ENCODE measurements at places on chromosomes 1 and 21.

DNA sequence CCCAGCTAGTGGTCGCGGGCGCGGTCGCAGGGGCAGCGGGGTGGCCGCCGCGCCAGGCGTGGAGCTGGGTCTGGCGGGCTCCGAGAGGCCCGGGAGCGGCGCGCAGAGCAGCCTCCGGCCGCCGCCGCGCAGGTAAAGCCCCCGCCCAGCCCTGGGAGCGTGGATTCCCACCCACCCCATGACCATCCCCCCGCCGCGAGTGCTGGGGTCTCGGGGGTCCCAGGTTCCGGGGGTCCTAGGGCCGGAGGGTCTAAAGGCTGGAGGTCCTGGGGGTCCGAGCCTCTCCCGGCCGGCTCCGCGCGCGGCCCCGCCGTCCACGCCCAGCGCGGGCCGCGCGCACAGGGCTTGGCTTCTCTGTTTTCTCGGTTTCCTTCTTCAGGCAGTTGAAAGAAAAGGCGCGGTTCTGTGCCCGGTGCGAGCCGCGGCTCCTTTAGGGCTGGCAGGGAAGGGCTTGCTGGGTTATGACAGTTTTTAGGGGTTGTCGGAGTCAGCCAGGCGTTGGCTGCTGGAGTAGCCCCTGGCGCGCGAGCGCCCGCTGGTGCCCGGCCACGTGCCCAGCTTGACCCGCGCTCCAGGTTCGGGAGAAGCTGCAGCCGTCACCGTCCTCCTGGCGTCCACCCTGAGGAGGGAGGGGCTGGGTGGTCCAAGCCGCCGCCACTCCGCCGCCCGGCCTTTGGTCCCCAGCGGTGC lies 359 bp downstream of the LRRC3 start:
- DNase-seq, result no peak

DNA sequence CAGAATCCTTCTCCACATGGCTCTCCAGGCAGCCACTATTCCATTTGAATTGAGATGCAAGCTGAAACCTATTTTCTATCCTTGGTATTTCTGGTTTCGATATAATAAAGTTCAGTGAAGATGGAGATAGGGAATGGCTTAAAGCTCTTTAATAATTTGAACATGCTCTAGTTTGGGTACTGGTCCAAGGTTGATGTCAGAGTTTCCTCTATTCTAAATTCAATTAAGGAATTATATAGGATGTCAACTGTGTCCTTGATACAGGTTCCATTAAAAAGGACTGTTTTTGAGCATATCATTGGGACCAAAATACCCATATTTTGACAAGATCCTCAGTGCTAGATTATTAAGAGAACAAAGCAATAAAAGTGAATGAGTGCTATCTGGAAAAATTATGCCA lies 245.3 kb downstream of the SPATA17 start:
- no peak for DNase-seq

GRCh38 chr1:31897526-31898100 lies 40.6 kb downstream of the PTP4A2 start:
- no peak for DNase-seq

- DNase-seq, result no peak
Observed at GRCh38 chr1:2814511-2815075, 13.1 kb upstream of the TTC34 start.

- DNase-seq, result no peak
Observed at GRCh38 chr1:90768826-90769225, 51.7 kb upstream of the BARHL2 start.

DNA sequence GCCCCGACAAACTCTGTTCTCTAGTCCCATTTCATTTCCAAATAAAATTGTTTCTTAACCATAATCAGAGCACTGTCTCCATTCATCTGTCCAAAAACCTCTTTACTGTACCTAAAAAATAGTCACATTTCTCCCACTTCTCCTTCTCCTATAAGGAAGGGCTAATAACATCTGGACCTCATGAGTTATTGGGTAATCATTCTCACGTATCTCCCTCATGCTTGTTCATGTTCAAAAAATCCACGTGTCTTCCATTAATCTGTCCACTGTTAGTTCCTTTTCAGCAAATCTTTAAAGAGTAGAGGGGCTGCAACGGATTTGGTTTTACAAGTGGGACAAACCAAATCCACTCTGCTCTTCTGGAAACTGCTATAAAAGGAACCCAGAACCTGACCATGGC lies 1418.8 kb downstream of the MRPL39 start:
- DNase-seq, result no peak

DNA sequence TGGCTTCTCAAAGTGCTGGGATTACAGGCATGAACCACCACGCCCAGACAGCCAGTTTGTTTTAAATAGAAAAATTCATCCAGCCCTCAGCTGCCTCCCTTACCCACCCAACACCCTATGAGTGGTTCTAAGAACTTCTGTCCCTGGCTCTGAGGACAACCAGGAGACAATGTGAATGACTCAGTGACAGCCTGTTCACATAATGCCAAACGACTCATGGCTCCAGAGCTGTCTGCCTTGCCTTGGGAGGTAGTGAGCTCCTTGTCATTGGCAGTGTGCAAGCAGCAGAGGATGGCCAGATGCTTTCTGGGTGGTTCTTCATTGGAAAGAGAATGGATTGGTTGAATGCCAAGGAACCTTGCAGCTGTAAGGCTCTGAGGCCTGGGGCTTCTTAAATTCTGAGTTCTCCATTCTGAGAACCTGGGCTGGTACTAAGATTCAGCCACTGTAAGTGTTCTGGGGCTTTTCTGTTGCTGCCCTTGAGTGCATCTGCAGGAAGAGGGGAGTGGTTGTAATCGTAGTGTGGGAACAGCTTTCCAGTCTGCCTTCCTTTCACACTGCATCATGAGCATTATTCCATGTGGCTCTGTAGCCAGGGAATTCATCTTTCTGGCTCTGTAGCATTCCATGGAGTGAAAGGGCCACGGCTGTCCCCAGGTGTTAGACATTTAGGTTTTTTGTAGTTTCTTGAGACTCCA lies 5.8 kb downstream of the SERINC2 start:
- DNase-seq, result no peak

DNA sequence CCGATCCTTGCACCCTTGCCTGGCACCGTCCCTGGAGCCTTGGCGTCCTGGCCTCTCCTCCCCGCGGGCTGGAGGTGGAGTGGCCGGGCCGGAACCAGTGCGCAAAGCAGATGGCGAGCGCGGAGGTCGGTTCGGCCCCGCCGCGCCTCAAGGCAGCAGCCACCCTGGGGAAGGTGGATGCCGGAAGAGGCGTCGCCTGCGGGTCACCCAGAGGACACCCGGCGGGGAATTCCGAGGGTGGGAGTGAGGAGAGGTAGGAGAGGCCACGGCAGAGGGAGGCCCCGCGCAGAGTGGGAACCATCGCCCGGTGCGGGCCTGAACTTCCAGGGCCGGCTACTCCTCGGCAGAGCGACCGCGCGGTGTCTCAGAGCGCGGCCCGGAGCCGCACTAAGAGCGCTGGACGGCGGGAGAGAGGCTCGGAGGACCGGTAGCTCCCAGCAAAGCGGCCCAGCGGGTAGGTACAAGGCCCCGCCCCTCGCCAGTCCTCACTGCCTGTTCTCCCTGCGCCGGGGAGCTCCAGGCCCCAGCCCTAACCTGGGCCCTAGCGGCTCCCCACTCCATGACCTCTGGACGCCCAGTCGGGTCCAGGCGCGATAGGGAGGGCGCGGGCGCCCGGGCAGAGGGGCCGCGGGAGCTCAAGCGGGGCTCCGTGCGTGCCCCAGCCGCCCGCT lies at the start of gene RNF207:
Gene RNF207, plus strand, starts transcription at position 271 of the 671 bp plus-strand sequence. CDS start 417 bp downstream, outside the sequence.
- no peak for DNase-seq

DNA sequence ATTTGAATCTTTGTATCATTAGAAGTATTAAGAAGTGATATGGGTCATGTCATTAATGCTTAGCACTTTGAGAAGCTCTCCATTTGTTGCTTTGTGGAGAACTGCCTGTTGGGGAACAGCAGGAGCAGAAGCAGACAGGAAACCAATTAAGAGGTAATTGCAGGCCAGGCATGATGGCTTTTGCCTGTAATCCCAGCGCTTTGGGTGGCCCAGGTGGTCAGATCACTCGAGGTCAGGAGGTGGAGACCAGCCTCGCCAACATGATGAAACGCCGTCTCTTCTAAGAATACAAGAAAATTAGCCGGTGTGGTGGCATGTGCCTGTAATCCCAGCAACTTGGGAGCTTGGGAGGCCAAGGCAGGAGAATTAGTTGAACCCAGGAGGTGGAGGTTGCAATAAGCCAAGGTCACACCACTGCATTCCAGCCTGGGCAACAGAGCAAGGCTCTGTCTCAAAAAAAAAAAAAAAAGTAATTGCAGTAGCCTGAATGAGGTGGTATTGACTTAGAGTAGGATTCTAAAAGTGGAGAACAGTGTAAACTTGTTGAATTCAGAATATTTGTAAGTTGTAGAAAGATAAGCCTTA lies 57.8 kb upstream of the FASLG start:
- DNase-seq, result no peak

GRCh38 chr21:34983680-34984086 lies 65.4 kb downstream of the RUNX1 start:
- no peak for DNase-seq

DNA sequence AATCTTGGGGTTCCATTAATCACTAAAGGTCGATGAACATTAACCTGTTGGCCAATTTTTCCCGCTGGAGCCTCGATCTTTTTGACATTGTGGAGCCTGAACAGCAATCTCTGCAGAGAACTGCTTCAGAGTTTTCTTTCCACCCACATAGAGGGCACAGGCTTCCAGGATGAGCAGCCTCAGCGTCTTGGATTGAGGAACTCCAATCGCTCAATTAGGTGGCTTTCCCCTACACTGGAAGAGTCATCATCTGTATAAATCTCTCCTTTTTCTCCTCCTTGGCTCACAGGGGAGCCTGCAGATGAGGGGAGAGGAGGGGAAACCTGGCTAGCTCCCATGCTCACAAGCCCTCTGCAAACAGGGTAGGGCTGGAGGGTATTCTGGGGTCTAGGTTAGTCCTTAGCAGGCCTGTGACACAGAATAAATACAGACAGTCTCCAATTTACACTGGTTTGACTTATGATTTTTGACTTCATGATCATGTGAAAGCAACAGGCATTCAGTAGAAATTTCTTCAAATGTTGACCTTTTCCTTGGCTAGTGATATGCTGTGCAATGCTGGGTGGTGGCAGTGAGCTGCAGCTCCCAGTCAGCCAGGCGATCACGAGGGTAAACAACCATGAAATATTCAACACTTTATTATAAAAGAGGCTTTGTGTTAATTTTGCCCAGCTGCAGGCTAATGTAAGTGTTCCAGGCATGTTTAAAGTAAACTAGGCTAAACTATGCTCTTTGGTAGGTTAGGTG lies 80.8 kb downstream of the PGBD5 start:
- no peak for DNase-seq

DNA sequence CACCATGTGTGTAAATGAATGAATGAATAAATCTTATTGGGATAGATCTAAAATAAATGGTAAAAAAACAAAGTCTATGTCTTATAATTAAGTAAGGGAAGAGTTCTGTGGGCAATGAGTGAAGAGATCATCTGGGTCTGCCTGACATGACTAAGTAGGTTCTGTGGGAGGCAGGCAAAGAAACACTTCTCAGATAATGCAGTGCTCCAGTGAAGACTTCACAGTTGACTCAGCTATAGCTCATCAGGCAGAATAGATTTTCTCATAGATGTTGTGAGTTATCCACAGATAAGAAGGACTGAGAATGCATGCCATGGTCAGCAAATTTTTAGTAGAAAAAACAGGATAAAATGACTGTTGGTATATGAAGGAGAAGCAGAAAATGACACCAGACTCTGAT lies 12.4 kb downstream of the KRTAP22-2 start:
- no peak for DNase-seq

DNA sequence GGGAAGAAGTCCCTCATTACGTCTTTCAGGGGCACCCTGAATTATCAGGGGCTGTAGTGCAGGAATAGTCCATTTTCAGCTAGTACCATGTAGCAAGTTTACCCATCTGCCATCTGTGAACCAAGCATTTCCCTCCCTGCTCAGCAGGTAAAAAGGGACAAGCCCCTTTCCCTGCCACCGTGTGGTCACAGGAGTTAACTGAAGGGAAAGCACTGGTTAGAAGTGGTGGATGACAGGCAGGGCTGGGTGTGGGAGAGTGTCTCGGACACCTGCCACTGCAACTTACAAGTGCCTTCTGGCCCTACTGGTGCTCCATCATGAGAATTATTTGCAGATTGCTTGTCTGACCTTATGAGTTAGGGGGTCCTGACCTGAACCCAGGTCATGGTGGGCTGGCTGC lies 32.0 kb upstream of the IGSF5 start:
- DNase-seq, result no peak

- no peak for DNase-seq
Observed at GRCh38 chr1:243539636-243540035, 283.8 kb downstream of the SDCCAG8 start.

DNA sequence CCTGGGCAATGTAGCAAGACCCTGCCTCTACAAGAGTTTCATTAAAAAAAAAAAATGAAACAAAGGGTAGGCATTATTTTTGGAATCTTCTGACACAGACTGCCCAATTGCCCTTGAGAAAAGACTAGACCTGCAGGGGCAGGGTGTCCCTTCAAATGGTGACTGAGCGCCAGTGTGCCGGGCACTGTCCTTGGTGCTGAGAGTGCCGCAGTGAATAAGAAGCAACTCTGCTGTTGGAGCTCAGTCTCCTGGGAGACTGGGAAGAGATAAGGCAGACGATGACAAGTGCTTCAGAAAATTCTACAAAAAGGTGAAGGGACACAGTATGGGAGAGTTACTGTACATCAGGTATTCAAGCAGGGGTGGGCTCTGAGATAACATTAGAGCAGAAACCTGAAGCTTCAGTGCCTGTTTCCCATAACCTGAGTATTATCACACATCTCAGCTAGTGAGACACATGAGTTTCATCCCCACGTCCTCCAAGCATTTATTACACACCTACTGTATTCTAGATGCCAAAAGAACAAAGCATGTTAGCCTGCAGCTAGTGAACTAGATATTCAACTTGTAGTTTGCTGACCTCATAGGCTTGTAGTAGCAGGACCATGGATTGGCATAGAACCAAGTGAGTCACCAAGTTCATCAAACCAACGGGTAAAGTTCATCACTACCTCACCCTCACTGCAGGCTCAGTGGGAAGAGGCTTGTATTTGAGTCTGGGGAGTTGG lies 18.4 kb upstream of the RPL11 start:
- no peak for DNase-seq

DNA sequence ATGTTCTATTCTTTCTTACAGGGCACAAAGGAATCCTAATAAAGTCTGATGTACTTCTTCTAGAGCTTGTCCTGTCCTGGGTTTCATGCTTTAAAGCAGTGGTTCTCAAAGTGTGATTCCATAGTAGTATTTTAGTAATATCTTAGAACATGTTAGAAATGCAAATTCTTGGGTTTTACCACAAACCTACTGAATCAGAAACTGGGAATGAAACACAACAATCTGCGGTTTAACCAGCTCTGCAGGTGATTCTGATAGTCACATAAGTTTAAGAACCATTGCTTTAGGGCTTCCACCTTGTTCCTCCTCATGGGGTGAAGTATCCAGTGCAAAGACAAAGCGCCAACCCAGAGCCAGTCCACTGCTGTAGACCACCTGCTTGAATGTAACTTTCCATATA lies 41.1 kb downstream of the NGF start:
- DNase-seq, result no peak

GRCh38 chr1:228960705-228961104 lies 225.4 kb downstream of the RHOU start:
- no peak for DNase-seq

DNA sequence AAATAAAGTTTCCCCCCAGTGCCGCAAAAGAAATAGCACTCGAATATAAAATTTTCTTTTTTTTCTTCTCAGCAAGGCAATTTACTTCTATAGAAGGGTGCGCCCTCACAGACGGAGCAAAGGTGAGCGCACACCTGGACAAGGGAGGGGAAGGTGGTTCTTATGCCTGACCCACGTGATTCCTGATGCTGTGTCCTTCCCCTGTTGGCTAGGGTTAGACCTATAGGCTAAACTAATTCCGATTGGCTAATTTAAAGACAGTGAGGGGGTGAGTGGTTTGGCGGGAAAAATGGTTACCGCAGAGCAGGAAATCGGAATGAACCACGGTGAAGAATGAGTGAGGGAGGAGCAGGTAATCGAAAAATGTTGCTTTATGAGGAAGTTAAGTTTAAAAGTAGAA lies 607 bp upstream of the FAAH start:
- DNase-seq, result no peak
